ENCODE measurements at places on chromosomes 6 and 20. TPM values are rescaled to one million over a fixed set of nuclear protein-coding genes. Genes with fewer than 3 reads are reported as not detected.

GRCh38 chr6:29487131-29487530 is 625 bp downstream of the MAS1L start:
- DNase-seq: no peak

GRCh38 chr6:15631432-15631831 is 31.4 kb downstream of the DTNBP1 start:
- DNase-seq: no peak

- DNase-seq: no peak
These were observed 9.5 kb upstream of the PARD6B start for GRCh38 chr20:50721881-50722281.

DNA sequence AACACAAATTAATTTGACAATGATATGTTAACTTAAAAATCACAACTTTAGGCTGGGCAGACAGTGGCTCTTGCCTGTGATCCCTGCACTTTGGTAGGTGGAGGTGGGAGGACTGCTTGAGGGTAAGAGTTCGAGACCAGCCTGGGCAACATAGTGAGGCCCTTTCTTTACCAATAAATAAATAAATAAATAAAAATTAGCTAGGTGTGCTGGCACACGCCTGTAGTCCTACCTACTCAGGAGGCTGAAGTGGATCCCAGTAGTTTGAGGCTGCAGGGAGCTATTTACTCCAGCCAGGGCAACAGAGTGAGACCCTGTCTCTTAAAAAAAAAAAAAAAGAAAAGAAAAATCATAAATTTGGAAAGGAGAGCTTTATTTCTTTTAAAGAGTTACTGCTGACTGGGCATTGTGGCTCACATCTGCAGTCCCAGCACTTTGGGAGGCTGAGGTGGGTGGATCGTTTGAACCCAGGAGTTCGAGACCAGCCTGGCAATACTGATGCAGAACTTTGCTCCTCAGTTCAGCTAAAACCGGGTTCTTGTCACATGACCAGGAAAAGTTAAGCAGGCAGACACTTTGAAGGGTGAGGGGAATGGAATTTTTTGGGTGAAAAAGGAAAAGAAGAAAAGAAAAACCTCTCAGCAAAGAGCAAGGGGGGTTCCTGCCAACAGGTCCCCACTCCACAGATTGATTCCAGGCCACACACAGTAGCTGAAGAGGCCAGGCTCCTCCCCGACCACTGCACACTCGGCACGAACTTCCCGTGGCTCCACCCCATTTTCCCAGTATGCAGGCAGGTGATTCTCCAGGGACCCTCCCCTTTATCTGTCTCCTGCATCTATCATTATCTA is 44.0 kb upstream of the DDR1 start:
- no peak for DNase-seq

DNA sequence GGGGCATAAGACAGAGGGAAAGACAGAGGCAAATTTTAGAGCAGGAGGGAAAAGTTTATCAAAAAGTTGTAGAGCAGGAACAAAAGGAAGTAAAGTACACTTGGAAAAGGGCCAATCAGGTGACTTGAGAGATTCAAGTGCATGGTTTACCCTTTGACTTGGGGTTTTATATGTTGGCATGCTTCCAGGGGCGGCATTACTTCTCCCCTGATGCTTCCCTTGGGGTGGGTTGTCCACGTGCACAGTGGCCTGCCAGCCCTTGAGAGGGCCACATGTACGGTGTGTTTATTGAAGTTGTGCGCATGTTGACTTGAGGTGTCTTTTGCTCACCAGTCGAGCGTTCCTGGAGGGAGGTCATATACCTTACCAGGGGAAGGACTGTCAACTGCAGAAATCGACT is 259.5 kb upstream of the JARID2 start:
- DNase-seq: no peak

DNA sequence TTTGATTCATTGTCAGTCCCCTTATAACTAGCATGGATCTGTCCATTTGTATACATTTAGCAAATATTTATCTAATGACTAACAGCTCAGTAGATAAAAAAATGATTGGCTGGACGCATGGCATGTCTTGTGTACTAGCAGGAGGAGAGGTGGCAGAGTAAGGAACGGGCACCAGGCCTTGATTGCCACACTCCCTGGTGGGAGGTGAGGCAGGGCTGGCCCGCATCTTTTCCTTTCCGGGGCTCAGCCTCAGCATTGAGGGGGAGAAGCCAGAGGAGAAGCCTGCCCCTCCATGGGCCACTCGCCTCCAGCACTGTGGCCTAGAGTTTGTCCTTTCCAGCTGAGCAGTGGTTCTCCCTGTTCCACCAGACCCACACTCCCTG is 84.9 kb upstream of the TMEM181 start:
- no peak for DNase-seq

GRCh38 chr6:79257381-79258205 is 23.1 kb upstream of the HMGN3 start:
- no peak for DNase-seq

- DNase-seq: no peak
These were observed 142.3 kb upstream of the CARMIL1 start for GRCh38 chr6:25136854-25137253.

DNA sequence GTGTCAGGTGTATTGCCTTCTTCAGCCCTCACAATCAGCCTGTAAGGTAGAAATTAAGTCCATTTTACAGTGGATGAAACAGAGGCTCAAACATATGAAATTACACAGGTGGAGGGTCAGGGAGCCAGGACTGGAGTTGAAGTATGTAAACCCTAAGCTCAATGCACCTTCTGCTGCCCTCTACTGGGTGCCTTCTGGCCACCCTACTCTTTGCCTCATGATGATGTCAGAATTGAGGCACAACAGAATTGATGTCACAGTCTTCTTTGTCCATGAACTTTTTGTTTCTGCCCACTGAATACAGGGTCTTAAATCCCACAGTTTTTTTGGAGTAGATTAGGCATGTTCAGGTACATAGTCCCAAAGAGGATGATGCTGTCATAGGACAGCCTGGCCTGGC is 400.8 kb upstream of the CHD6 start:
- peak; percentile 21 for DNase-seq

- peak; percentile 81 for DNase-seq
These were observed 1.1 kb upstream of the JARID2 start for GRCh38 chr6:15244620-15245360.

DNA sequence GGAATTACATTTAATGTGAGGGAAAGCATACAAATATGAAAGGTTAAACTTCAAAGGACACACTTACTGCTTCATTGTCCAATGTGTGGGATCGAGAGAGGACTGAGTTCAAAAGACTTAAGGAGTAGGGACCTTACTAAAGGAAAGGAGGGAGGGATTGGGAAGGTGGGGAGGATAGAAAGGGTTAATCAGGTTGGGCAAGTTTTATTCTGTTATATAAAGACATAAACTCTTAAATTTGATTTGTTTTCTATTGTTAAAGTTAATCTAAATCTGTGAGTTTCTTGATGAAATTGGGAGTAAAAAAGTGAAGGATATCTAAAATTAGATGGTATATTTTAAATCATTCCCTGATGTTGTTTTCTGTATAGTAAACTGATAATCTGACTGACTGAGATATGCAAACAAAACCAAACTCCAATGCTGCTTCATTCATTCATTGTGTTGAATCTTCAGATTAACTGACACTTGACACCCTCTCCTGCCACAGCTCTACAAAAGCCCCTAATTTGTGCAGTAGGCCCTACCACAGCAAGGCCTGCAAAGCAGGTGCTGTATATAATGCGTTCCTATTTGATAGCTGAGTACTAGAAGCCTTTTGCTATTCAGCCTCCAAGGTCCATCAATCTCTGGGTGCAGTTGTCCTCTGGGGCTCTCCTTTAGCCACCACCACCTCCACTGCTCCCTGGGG is 1.3 kb upstream of the UBE2J1 start:
- peak; percentile 36 for DNase-seq

GRCh38 chr20:63372971-63373885 is 12.1 kb upstream of the CHRNA4 start:
- no peak for DNase-seq

DNA sequence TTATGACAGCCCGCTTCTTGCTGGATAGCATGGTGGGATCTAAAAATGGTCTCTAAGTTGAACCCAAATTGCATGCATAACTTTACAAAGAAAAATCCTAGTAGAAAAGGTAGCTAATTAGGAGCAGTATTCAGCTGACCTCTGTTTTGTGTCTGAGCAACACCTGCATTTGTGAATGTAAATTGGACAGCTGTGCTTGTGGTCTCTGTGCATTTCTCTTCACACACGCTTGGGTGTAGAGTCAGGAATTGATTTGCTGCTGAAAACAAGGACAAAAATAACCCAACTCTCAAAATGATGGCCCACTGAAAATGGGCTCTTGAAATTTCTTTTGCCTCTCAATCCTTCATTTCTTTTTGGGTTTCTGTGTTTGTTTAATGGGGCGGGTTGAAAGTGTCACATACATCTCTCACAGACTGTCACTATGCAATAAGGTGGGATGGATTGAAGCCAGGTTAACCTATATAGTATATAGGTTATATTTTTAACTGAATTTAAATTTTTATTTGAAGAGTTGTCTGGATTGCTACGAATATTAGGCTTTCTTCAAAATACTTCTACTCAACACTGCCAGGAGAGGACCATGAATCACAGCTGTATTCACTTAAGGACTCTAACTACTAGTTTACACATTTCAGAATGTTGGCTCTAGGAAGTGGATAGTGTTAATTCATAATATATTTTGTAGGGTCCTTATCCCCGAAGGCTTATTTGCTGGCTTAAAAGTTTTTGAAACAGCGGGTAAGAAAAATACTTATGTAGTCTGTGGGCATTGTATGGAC is 46.5 kb downstream of the SOBP start:
- no peak for DNase-seq

- DNase-seq: no peak
These were observed 9.2 kb upstream of the ZNF831 start for GRCh38 chr20:59154317-59155013.

GRCh38 chr6:107228754-107229153 is 113.4 kb upstream of the BEND3 start:
- DNase-seq: no peak

DNA sequence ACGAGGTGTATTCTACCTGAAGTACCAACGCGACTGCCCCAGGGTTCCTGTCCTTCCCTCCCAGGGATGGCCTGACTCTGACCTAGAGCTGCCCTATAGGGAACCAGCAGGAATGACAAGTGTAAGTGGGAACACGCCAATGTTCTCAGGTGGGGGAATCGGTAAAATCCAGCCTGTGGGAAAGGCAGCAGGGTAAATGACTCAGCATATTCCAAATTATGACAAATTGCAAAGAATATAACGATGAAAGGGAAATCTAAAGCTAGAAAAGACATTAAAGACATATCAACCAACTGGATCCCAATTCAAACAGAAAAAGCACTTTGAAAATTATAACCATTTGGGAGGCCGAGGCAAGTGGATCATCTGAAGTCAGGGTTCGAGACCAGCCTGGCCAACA is 41.8 kb downstream of the KIF16B start:
- DNase-seq: no peak

DNA sequence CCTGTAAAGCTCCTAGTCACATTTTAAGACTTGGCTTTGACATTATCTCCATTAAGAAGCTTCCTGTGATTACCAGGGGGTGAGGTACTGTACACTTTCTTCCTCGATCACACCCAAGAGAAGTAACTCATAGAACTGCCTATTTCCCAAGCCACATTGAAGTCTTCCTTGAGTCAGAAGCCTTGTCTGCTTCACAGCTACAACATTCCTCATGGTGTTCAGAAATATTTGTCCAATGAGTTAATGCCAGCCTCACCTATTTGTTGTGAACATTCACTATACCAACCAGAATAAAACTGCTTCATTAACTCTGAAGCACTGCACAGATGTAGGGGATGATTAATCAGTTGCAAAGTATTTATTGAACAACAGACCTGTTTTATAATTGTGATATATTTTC is 622.3 kb downstream of the PTPRT start:
- no peak for DNase-seq

GRCh38 chr20:21302664-21303060 is 469 bp upstream of the XRN2 start:
- no peak for DNase-seq

DNA sequence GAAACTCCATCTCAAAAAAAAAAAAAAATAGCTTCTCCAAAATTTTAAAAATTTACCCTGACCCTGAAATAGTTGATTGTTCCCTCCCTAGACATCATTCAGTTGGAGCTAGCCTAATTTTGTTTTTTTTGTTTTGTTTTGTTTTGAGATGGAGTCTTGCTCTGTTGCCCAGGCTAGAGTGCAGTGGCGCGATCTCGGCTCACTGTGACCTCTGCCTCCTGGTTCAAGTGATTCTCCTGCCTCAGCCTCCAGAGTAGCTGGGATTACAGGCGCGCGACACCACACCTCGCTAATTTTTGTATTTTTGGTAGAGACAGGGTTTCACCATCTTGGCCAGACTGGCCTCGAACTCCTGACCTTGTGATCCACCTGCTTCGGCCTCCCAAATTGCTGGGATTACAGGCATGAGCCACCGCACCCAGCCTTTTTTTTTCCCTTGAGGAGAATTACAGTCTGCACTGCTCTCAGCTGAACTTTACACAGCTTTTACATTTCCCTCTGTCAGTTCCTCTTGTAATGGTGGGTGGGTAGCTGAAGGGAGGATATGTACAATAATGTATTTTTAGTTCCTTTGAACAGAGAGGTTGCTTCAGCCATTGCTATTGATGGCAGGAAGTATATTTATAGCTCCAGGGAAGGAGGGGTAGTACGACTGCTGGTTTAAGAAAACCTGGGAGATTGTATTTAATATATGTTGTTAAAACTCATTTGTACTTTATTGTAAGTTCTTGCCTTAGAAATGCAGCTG is 27.7 kb downstream of the PTPRA start:
- no peak for DNase-seq

GRCh38 chr6:108518714-108519576 is 41.8 kb upstream of the FOXO3 start:
- peak; percentile 61 for DNase-seq

- no peak for DNase-seq
These were observed 406.1 kb downstream of the EPM2A start for GRCh38 chr6:145329257-145329656.

- DNase-seq: no peak
These were observed 105.6 kb downstream of the PREX1 start for GRCh38 chr20:48722002-48722731.

- no peak for DNase-seq
These were observed 323.4 kb downstream of the BTBD3 start for GRCh38 chr20:12241065-12241464.

The TP53RK gene
- total RNA-seq: 20.6 TPM

The MACROD2 gene
- total RNA-seq: 1.0 TPM

The RIPOR2 gene
- total RNA-seq: 0.17 TPM

The FHL5 gene
- not detected for total RNA-seq

The SOX12 gene
- 51.0 TPM for total RNA-seq

The LAMA2 gene
- 2.2 TPM for total RNA-seq

The HLA-DRB1 gene
- total RNA-seq: not detected

The HLA-DQB2 gene
- not detected for total RNA-seq

The DEFB124 gene
- not detected for total RNA-seq

The GRM4 gene
- total RNA-seq: 0.41 TPM

The MDFI gene
- 346 TPM for total RNA-seq

The GPANK1 gene
- total RNA-seq: 32.0 TPM

The CD83 gene
- 15.0 TPM for total RNA-seq

The TMEM217 gene
- not detected for total RNA-seq

The DDO gene
- total RNA-seq: not detected

The LHFPL5 gene
- total RNA-seq: not detected

Measured in A673 (cell line).